ENCODE measurements at places on chromosomes 3 and 15.

GRCh38 chr3:177820683-177821316 lies 623.5 kb upstream of the TBL1XR1 start:
- DNase-seq: peak; percentile 10

GRCh38 chr15:93454788-93455187 lies 365.8 kb upstream of the RGMA start:
- no peak for DNase-seq

DNA sequence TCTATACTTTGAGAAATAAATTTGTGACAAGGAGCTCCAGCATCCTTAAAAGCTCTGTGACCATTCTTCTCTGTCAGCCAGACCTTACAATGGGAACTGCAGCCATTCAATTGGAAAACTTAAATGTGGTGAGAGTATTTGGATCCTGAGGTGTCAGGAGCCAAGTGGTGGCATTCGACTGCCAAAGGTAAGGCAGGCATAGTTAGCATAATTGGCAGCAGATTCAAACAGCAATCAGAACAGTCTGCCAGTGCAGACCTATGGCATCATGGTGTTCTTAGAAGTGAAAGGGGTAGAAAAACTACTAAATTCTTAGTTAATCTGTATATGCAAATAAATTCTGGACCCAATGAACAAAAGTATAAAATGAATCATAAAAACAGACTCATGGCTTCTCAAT lies 18.2 kb upstream of the FNDC3B start:
- DNase-seq: no peak

- DNase-seq: no peak
Observed at GRCh38 chr3:18426597-18427193, 1.6 kb upstream of the SATB1 start.

GRCh38 chr3:119695480-119695879 lies 7.3 kb upstream of the CFAP91 start:
- no peak for DNase-seq

- no peak for DNase-seq
Observed at GRCh38 chr3:106212665-106213222, 343.9 kb upstream of the CBLB start.

DNA sequence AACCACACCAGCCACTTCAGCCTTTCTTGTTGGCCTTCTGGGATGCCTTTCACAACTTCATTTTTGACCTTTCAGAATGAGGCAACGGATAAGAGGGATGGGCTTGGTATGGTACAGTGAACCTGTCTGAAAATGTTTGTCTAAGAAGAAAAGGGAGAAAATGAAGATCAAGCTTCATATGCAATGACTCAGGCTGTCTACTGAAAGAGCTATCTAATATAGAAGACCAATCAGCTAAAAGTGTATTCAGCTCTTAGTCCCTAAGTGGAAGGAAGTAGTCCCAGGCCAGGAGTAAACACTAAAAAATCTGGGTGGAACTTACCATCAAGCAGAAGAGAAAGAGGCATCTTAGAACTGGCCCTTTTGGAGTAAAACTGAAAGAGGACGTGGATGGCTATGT lies 12.2 kb upstream of the UPK1B start:
- no peak for DNase-seq

DNA sequence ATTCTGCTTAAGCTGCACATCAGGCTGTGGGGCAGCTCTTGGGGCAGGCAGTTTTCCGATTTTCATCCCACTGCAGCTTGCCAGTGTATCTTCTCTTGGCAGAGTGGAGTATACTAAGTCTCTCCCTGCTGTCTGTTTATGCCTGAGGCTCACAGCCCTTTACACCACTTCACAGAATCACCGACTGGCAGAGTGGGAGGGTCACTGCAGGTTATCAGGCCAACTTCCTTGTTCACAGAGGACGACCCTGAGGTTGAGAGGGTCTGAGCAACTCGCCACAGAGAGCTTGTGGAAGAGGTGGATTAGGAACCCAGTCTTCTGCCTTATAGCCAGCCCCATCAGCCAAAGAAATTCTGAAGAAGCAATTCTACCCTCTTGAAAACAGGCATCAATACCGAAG lies 30.9 kb downstream of the KIF9 start:
- no peak for DNase-seq

DNA sequence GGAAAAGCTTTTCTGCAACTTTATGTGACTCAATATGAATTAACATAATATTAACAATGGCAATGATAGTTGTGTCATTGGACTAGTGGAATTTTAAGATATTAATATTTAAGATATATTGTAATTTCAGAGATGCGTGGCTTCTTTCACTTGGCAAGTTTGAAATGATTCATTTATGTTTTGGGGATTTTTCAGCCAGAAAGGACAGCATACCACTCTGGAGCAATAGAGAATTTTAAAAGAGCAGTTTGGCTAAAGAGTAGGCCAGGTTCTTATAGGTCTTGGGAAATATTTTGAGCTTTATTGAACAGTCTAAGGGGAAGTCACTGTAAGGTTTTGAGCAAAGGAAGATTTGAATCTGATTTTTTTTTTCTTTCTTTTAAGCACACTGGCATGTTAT lies 16.5 kb downstream of the GMPS start:
- no peak for DNase-seq

GRCh38 chr3:150462108-150462507 lies 54.0 kb downstream of the TSC22D2 start:
- DNase-seq: no peak

GRCh38 chr15:40843261-40843884 lies 475 bp upstream of the SPINT1 start:
- no peak for DNase-seq

- no peak for DNase-seq
Observed at GRCh38 chr3:72371431-72371830, 476.8 kb downstream of the SHQ1 start.

DNA sequence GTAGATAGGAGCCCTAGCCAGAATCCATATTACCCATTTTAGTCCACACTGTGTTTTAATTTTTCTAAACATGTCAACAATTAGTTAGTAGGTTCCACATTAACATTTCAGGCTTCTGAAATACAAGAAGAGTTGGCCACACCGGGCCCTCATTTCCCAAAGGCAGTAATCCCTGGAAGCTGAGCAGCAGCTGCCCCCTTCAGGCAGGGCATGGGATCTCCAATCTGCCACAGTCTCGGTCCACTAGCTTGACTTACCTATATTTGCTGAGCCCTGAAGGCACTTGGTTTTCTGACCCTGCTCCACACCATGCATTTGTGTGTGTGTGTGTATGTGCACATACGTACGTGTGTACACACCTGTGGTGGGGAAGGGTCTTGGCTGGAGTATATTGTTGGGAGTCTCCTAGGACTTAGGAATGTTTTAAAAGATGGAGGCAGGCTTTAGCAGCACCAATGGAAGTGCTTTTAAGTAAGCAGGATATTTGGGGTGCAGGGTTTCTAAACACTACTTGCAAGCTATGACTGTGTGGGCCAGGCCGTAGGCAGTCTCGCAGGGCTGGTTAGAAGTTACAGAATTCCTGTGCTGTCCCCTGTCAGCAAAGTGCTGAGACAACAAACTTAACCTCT lies 71.2 kb upstream of the SOX14 start:
- DNase-seq: peak; percentile 3

GRCh38 chr3:181974198-181974597 lies 262.5 kb downstream of the SOX2 start:
- no peak for DNase-seq

GRCh38 chr15:74389241-74390048 lies 22.0 kb upstream of the CYP11A1 start:
- no peak for DNase-seq
